ENCODE measurements at places on chromosomes 4 and X. TPM values are rescaled to one million over a fixed set of nuclear protein-coding genes. Genes with fewer than 3 reads are reported as not detected.

- no peak overlapping the region for H3K4me3 ChIP-seq
- H3K27ac ChIP-seq = no peak overlapping the region
- no peaks in the 10 kb centered on the region for H3K27me3 ChIP-seq
- no peak for DNase-seq
- H3K4me1 ChIP-seq = no peaks in the 10 kb centered on the region
These were observed 17.7 kb downstream of the COL4A6 start for GRCh38 chrX:108420481-108420880.

GRCh38 chrX:3129256-3129655, 88.0 kb downstream of the ARSF start:
- no peak for DNase-seq
- no peaks in the 10 kb centered on the region for H3K4me1 ChIP-seq
- no peaks in the 10 kb centered on the region for H3K36me3 ChIP-seq
- H3K27me3 ChIP-seq = no peaks in the 10 kb centered on the region
- no peak overlapping the region for H3K4me3 ChIP-seq

GRCh38 chr4:53847965-53848364, 216.4 kb downstream of the CHIC2 start:
- H3K36me3 ChIP-seq = no peaks in the 10 kb centered on the region
- no peak for DNase-seq
- no peak overlapping the region for H3K4me3 ChIP-seq
- no peaks in the 10 kb centered on the region for H3K27me3 ChIP-seq

DTHD1 gene
- 67.0 TPM for total RNA-seq

GRCh38 chrX:51024106-51024696, 113.7 kb downstream of the BMP15 start:
- H3K4me1 ChIP-seq = no peaks in the 10 kb centered on the region
- no peak overlapping the region for H3K4me3 ChIP-seq
- no peak for DNase-seq
- no peaks in the 10 kb centered on the region for H3K27me3 ChIP-seq
- H3K27ac ChIP-seq = no peak overlapping the region

HSFX1 gene
- 0.32 TPM for total RNA-seq

All from natural killer cell (primary cell).